ENCODE measurements at places on chromosomes 11 and 22. TPM values are rescaled to one million over a fixed set of nuclear protein-coding genes. Genes with fewer than 3 reads are reported as not detected.

- no peak for DNase-seq
- H3K27me3 ChIP-seq: no peaks in the 10 kb centered on the region
Observed at GRCh38 chr22:26785932-26786331, 128.5 kb downstream of the MIAT start.

- H3K36me3 ChIP-seq: no peaks in the 10 kb centered on the region
- no peak for DNase-seq
Observed at GRCh38 chr11:2775083-2775625, 75.4 kb upstream of the KCNQ1OT1 start.

DNA sequence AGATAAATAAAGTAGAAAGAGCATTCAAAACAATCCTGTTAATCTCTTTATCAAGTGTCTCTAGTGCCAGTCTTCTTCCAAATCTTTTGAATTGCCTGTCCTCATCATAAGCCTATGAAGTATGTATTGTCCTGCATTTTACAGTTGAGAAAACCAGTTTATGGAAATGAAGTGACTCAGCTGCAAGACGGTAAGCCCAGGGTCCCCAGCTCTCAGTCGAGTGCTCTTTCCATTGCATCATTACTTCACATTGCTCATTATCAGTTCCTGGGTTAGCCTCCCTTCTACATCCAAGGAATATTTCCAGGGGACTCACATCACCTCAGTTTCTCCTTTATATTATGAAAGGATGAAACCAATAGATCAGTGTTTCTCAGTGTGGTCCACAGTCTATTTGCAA lies 9.1 kb upstream of the P4HA3 start:
- H3K4me1 ChIP-seq: peaks cover 38% of the 10 kb centered on the region
- H3K36me3 ChIP-seq: no peaks in the 10 kb centered on the region
- H3K4me3 ChIP-seq: no peak overlapping the region
- H3K27ac ChIP-seq: no peak overlapping the region
- no peak for DNase-seq

GRCh38 chr11:121372671-121373429 lies 79.3 kb upstream of the SORL1 start:
- no peaks in the 10 kb centered on the region for H3K4me1 ChIP-seq
- H3K4me3 ChIP-seq: no peak overlapping the region
- H3K27ac ChIP-seq: no peak overlapping the region

DNA sequence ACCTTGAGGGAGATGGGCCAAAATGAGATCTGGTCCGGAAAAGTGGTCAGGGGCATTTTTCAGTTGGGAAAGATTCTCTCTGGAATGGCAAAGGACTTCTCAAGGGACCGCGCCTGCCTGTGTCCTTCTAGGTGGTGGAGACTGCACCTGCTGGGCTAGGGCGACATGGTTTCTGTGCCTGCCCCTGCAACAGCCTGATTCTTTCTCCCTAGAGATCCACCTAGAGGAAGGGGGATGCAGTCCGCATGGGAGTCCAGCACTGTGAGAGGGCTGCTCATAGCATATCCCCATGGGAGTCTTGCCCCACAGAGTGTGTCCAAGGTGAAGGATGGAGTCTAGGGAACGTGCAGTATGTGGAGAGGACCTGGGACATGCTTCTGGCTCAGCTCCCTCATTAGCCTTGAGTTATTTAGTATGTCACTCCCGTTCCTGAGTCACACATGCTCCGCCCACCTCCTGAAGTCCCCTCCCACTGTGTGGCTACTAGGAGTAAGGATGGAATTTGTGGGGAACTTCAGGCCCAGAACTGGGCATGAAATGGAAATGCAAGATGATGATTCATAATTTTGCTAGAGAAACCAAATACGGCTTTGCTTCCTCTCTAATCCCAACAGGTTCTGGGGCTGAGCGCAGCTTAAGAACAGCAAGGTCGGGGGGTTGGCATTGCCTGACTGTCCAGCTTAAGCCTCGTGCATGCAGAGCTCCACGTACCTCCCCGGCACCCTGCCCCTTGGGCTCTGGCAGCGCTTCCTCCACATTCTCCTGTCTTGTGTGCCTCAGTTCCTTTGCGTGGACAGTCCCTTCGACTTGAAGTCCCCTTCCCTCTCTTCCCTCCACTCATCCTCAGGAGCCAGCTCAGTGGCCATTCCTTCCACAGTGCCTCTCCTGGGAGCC lies 35.0 kb downstream of the GRIK4 start:
- peaks cover 29% of the 10 kb centered on the region for H3K4me1 ChIP-seq
- no peak overlapping the region for H3K27ac ChIP-seq
- H3K36me3 ChIP-seq: no peaks in the 10 kb centered on the region
- no peaks in the 10 kb centered on the region for H3K27me3 ChIP-seq
- no peak for DNase-seq

- no peaks in the 10 kb centered on the region for H3K27me3 ChIP-seq
- no peaks in the 10 kb centered on the region for H3K36me3 ChIP-seq
- no peak for DNase-seq
- H3K4me3 ChIP-seq: no peak overlapping the region
- no peak overlapping the region for H3K27ac ChIP-seq
Observed at GRCh38 chr22:35524966-35525686, 15.5 kb upstream of the RASD2 start.

GRCh38 chr11:119774172-119774763 lies 45.3 kb upstream of the NECTIN1 start:
- no peak overlapping the region for H3K27ac ChIP-seq
- no peak for DNase-seq
- no peaks in the 10 kb centered on the region for H3K36me3 ChIP-seq
- no peaks in the 10 kb centered on the region for H3K4me1 ChIP-seq
- peaks cover 54% of the 10 kb centered on the region for H3K27me3 ChIP-seq

DNA sequence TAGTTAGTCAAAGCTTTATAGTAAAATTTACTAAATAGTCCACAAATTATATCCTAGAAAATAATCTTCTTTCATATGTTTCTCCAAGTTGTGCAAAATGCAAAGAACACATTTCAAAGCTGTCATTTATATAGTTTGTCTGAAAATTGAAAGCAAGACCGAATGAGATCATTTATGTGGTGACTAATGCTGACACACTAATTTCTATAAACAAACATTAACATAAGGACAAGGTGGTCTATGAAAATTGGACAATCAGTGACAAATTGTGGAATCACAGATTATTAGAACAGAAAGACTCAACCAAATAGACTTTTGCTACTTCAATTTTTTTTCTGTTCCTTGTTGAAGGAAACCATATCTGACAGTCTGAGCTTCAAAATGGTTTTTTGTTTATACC lies 1056.1 kb downstream of the LRRC4C start:
- no peaks in the 10 kb centered on the region for H3K4me1 ChIP-seq
- no peak for DNase-seq
- no peaks in the 10 kb centered on the region for H3K27me3 ChIP-seq
- no peak overlapping the region for H3K27ac ChIP-seq
- H3K4me3 ChIP-seq: no peak overlapping the region

DNA sequence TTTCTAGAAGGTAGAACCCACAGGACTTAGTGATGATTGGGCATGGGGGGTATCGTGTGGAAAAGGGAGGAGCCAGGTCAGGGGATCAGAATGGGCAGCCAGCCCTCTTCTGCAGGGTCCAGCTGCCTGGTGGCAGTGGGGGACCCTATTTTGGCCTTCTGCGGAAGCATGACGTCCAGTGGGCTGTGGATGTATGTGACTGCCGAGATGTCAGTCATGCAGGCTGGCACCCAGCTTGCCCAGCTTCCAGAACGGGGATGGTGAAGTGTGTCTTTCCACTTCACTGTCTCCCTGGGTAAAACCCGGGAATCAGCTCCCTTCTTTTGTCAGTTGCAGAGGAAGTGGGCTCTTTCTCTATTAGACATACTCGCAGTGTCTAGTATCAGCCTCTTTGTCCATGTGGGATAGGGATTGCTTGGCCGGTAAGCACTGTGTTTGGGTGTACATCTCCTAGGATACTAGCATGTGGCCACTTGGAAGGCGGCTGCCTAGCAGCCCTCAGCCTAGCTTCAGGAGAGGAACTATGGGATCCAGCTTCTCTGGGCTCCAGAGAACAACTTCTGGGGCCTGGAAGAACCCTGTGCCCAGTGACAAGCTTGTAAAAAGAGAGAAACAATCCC lies 51.4 kb downstream of the GRIK4 start:
- H3K4me3 ChIP-seq: no peak overlapping the region
- H3K27ac ChIP-seq: no peak overlapping the region
- no peak for DNase-seq
- peaks cover 64% of the 10 kb centered on the region for H3K27me3 ChIP-seq

DNA sequence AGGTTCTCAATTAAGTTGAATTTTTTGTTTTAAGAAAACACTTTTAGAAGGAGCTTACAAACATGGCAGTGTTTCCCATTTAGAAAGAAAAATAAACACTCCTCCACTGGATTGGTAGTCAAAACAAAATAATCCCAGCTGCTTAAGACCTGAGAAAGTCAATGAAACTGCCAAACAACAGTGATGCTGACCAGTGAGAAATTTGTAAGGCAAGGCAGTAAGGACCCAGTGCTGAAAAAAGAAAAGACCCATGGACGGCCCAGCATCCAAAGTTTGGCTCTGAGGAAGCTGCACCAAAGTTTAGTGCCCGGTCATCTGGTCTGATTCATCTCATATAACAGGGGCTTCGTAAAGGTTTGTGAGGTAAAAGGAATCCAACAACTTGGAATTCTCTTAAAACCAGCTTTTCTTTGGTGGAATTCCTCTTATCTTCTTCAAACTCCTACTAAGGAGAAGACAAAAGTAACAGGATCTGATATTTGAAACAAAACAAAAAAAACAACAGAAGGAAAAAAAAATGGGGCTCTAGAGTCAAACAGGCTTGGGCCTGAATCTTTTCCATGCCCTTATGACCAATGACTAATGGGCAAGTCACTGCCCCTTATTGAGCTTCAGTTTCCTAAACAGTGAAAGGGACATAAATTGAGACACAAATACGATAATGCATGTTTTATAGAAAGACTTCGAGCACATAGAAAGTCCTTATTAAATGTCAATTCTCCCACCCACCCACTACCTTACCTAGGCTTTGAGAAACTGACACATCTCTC lies 383.0 kb upstream of the NARS2 start:
- H3K27ac ChIP-seq: no peak overlapping the region
- no peak for DNase-seq
- H3K36me3 ChIP-seq: no peaks in the 10 kb centered on the region
- no peaks in the 10 kb centered on the region for H3K27me3 ChIP-seq
- no peaks in the 10 kb centered on the region for H3K4me1 ChIP-seq

DNA sequence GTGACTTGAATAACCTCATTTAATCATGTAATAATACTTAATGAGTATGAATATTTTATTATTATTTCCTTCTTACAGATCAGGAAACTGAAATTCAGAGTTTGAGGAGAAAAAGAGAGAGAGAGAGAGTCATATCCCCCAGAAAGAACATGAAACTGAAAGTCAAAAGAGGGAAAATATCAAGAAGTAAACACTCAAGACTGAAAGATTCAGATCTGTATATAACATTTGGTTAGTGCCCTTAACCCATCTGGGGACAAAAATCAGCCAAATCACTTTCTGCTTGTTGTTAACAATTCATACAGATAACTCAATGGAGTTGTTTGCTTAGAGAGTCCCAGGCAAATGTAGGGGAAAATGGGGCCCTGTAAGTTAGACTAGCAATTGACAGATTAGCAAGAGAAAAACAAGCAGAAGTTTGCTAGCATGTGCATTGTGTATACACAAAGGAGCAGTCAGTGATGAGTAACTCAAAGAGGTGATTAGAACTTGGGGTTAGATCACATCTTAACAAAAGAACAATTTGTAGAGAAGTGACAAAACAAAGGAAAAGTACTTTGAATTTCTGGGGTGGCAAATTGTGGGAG lies 25.9 kb upstream of the MMP13 start:
- no peaks in the 10 kb centered on the region for H3K4me1 ChIP-seq
- H3K27me3 ChIP-seq: no peaks in the 10 kb centered on the region
- H3K4me3 ChIP-seq: no peak overlapping the region
- H3K36me3 ChIP-seq: no peaks in the 10 kb centered on the region

GRCh38 chr11:65212226-65212801 lies 30.6 kb downstream of the CAPN1 start:
- no peaks in the 10 kb centered on the region for H3K4me1 ChIP-seq
- H3K27ac ChIP-seq: no peak overlapping the region
- DNase-seq: no peak
- H3K27me3 ChIP-seq: no peaks in the 10 kb centered on the region

DNA sequence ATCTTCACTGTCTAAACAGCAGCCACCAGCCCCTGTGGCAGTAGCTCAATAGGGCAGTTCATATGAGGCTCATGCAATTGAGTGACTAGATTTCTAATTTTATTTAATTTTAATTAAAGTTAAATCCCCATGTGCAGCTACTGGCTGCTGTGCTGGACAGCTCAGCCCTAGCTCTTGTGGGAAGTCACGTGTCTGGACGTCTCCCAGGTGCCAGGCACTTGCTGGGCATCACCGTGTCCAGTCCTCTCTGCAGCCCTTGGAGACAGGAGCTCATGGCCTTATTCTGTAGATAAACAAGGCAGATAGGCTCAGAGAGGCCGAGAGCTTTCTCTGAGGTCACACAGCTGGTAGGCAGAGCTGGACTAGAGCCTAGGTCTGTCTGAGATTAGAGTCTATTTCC lies 95.0 kb downstream of the ARHGAP8 start:
- H3K4me1 ChIP-seq: no peaks in the 10 kb centered on the region
- H3K36me3 ChIP-seq: peaks cover 4% of the 10 kb centered on the region
- no peak for DNase-seq

DNA sequence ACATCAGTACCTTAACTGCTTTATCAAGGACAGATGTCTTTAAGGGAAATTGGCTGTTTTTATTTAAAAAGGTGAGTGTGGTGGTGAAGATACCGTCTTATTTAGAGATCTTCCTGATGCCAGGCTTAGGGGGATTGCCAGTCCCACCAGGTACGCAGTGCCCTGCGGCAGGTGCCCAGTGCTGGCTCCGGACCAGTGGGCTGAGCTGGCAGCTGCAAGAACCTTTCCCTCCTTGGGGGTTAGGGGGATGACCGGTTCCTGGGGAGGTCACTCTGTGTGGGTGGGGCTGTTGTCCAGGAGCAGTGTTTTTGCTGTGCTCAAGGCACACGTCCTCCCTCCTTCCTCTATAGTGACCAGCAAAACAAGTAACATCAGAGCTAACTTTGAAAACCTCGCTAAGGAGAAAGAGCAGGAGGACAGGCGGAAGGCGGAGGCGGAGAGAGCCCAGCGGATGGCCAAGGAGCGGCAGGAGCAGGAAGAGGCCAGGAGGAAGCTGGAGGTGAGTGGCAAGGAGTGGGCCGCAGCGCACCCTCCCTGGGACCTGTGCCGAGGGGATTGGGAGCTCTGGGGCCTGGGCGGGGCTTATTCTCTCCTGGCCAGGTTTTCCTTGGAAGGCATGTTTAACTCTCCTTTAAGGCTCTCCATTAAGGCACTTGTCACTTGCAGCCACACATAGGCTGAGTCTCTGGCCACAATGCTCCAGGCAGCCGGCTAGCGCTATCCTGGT lies 30.5 kb downstream of the CTTN start:
- peaks cover 41% of the 10 kb centered on the region for H3K36me3 ChIP-seq
- DNase-seq: no peak
- H3K27me3 ChIP-seq: no peaks in the 10 kb centered on the region
- H3K27ac ChIP-seq: no peak overlapping the region
- no peak overlapping the region for H3K4me3 ChIP-seq
- no peaks in the 10 kb centered on the region for H3K4me1 ChIP-seq

GRCh38 chr11:65113361-65113756 lies 1.7 kb downstream of the TM7SF2 start:
- DNase-seq: no peak
- H3K27me3 ChIP-seq: no peaks in the 10 kb centered on the region
- peak overlapping the region; percentile 85 for H3K27ac ChIP-seq
- peak overlapping the region; percentile 49 for H3K4me3 ChIP-seq
- H3K4me1 ChIP-seq: peaks cover 84% of the 10 kb centered on the region

- H3K36me3 ChIP-seq: no peaks in the 10 kb centered on the region
- no peaks in the 10 kb centered on the region for H3K4me1 ChIP-seq
- H3K4me3 ChIP-seq: no peak overlapping the region
- no peak for DNase-seq
- H3K27me3 ChIP-seq: no peaks in the 10 kb centered on the region
- H3K27ac ChIP-seq: no peak overlapping the region
Observed at GRCh38 chr22:36936362-36937116, 23.1 kb downstream of the CSF2RB start.

Gene DLG2
- total RNA-seq: 2.9 TPM

Gene IL17REL
- not detected for total RNA-seq

Gene P2RY6
- 1.2 TPM for total RNA-seq

Gene OR51M1
- not detected for total RNA-seq

Gene MYOD1
- not detected for total RNA-seq

All from esophagus squamous epithelium (tissue), 5 donors.